ENCODE measurements at places on chromosomes 11 and 22. TPM values are rescaled to one million over a fixed set of nuclear protein-coding genes. Genes with fewer than 3 reads are reported as not detected.
A peak's percentile ranks its signal among the peaks of the same experiment; 100 is the strongest.

DNA sequence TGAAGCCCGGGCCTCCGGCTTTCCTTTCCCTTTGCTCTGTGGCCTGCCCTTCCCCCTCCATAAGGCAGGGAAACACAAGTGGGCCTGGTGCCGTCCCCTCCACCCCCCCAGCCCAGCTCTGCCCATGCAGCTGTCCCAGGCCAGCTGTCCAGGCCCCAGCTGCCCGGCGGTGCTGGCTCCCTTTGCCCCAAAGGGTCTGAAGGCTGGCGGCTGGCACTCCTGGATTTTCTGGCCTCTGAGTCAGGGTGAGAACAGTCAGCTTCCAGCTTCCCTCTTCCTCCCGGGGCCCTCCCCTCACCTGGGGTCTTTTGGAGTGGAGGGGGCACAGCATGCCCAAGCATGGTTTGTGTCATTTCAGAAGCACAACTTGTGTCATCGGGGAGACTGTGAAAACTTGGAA lies 27.8 kb downstream of the CD82 start:
- no peaks in the 10 kb centered on the region for H3K36me3 ChIP-seq
- no peak overlapping the region for H3K4me3 ChIP-seq
- H3K27me3 ChIP-seq, result no peaks in the 10 kb centered on the region
- peak overlapping the region; percentile 85 for H3K27ac ChIP-seq
- no peak for DNase-seq

DNA sequence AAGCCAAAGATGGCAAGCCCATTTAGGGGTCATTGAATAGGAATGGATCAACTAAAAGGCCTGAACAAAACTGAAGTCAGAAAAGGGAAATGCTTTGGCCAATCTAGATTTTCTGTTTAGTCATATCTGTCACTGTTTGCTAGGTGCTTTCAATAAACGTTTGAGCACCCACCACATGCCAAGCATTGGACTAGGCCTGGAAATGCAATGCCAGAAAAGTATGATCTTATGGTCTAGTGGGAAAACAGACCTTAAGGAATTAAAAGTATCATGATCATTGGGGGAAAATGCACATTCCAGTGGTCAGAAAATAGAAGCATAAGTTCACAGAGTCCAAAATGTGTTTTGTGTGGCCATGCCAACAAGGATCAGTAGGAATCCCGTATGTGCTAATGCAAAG lies 76.8 kb upstream of the BIRC3 start:
- no peaks in the 10 kb centered on the region for H3K27me3 ChIP-seq
- H3K4me1 ChIP-seq, result no peaks in the 10 kb centered on the region
- DNase-seq, result no peak
- no peak overlapping the region for H3K27ac ChIP-seq
- H3K36me3 ChIP-seq, result no peaks in the 10 kb centered on the region

DNA sequence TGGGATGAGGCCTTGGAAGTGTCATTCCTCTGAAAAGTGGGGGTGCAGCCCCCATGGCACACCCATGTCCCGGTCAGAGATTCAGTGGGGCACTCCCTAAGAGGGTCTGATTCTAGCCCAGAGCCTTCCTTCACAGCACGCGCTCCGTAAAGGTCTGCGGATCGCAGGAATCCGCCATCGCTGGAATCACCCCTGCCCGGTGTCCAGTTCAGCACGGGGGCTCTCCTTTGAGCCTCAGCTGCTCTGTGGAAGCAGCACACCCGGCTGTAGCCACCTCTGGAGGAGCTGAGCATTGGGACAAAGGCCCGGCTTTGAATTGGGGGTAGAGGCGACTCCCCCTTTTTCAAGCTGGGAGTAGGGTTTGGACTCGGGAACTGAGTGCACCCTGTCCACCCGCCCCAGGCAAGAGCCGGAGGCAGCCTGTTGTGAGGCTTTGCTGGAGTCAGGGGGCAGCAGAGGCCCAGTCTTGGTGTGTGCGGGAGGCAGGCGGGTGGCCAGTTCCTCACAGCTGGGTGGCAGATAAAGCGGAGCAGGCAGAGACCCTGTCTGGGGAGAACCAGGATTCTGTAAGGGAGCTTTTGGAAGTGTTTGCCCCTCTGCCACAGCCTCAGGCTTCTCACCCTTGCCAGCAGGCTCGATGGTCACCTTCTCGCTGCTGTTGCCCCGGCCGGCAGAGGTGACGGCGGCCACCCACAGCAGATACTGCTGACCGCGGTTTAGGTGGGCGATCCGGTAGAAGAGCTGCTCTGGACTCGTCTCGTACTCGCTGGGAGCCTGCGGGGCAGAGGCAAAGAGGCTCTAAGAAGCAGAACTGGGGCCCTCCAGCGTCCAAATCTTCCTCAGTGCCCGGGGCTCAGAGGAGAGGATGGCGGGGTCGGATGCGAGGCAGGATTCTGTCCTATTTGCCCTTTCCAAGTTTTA lies 115.9 kb downstream of the CEP164 start:
- no peaks in the 10 kb centered on the region for H3K4me1 ChIP-seq
- peak; percentile 74 for DNase-seq
- no peaks in the 10 kb centered on the region for H3K36me3 ChIP-seq
- no peak overlapping the region for H3K4me3 ChIP-seq
- H3K27ac ChIP-seq, result no peak overlapping the region
- no peaks in the 10 kb centered on the region for H3K27me3 ChIP-seq

GRCh38 chr11:110919241-110919922 lies 207.1 kb upstream of the ARHGAP20 start:
- no peak for DNase-seq
- H3K4me1 ChIP-seq, result peaks cover 14% of the 10 kb centered on the region
- no peak overlapping the region for H3K27ac ChIP-seq

The GANAB gene
- 122 TPM for total RNA-seq

DNA sequence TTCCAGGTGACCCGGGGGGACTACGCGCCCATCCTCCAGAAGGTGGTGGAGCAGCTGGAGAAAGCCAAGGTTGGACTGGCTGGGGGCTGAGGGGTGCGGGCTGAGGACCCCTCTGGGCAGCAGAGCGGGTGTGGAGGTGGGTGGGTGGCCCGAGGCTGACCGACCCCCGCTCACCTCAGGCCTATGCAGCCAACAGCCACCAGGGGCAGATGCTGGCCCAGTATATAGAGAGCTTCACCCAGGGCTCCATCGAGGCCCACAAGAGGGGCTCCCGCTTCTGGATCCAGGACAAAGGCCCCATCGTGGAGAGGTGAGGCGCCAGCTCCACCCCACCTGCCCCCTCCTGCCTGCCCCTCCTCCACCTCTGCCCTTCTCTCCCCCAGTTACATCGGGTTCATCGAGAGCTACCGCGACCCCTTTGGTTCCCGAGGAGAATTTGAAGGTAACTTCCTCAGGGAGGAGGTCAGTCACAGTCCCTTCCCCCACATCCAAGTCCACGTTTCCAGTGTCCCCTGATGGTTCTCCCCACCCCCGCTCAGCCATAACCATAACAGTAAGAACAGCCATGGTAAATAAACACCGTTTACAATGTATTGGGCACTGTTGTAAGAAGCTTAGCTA lies 11.2 kb downstream of the DPP3 start:
- H3K4me1 ChIP-seq, result no peaks in the 10 kb centered on the region
- H3K27ac ChIP-seq, result no peak overlapping the region
- H3K4me3 ChIP-seq, result no peak overlapping the region
- no peaks in the 10 kb centered on the region for H3K27me3 ChIP-seq
- peaks cover 97% of the 10 kb centered on the region for H3K36me3 ChIP-seq

DNA sequence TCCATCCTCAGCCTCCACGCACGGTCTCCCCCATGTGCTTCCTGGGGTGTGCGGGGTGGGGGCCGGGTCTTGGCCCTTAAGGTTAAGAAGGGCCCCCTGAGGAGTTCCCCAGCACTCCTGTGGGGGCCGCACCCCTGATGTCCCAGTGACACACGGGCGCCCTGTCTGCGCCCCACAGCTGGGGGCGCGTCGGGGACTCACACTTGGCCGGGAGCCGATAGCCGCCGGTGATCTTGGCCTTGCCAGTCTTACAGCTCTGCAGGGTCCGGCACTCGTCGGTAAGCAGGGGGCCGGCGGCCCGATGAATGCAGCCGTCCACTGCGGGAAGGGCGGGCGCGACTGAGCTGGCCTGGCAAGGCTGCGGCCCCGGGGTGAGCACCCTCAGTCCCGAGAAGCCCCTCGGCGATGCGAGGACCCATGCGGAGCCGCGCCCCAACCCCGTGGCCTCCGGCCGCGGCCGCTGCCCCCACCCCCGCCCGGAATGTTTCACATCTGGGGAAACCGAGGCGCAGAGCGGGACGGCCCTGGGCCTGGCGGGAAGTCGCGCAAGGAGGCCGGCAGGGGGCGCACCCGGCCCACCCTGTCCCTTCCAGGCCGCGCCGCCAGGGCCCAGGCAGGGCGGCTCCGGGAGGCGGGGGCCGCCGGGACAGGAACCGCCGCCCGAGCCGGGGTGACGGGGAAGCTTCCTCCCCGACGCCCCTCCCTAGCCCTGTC lies 13.9 kb downstream of the OTUB1 start:
- DNase-seq, result peak; percentile 94
- H3K27ac ChIP-seq, result peak overlapping the region; percentile 77
- H3K36me3 ChIP-seq, result peaks cover 40% of the 10 kb centered on the region
- H3K27me3 ChIP-seq, result peaks cover 36% of the 10 kb centered on the region

- no peak overlapping the region for H3K27ac ChIP-seq
- no peak for DNase-seq
- no peaks in the 10 kb centered on the region for H3K27me3 ChIP-seq
- H3K4me1 ChIP-seq, result peaks cover 41% of the 10 kb centered on the region
Measured at GRCh38 chr11:12198251-12199222, 88.1 kb downstream of the MICAL2 start.

DNA sequence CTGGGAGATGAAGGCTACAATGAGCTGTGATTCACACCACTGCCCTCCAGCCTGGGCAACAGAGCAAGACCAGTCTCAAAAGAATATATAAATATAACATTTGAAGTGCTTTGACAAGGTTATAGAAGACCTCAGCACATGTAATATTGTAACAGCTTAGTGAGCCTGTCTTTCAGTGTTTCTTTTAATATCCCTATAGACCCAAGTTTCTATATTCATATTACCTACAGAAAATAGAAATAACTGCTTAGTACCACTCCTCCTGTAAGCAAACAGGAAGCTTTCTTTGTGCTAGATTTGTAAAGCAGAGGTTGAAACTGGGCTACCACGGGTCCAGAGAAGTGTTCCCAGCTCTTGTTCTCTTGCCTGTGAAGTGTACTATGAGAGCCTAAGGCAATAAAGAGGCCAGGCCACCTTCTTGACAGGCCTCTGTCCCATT lies 68.2 kb downstream of the PPP2R1B start:
- peaks cover 32% of the 10 kb centered on the region for H3K36me3 ChIP-seq
- H3K27me3 ChIP-seq, result no peaks in the 10 kb centered on the region
- H3K4me3 ChIP-seq, result no peak overlapping the region
- no peak for DNase-seq

- H3K36me3 ChIP-seq, result no peaks in the 10 kb centered on the region
- H3K27me3 ChIP-seq, result no peaks in the 10 kb centered on the region
- H3K4me3 ChIP-seq, result no peak within 1 kb of the TSS
- peak within 1 kb of the TSS; percentile 72 for H3K27ac ChIP-seq
Measured at GRCh38 chr11:104897891-104898684, at the start of gene CASP12. Gene CASP12 (minus strand): TSS chr11:104898460.

DNA sequence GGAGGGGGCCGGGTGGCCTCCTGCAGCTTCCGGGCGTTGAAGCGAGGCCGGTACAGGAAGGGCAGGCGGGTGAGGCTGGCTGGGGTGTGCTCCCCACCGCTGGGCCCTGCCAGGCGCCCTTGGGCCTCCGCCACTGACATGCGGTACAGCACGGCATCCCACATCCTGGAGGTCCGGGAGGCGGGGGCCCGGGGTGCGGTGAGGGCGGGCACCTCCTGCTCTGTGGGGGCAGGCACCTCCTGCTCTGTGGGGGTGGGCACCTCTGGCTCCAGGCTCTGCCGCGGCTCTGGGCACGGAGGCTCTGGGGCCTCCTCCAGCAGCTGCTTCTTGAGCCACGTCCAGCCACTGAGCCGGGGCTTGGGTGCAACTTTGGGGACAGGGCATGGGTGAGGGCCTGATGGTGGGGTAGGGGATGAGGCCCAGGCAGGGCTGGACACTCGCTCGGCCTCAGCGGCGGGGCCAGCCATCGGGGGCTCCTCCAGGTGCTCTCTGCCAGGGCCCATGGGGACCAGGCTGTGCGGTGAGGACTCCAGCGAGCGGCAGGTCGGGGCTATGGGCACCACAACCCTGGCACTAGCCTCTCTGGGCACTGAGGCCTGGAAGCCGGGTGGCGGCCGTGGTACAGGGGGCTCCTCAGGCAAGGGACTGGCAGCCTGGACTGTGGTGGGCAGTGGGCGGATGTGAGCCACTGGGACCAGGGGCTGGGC lies 2.3 kb downstream of the PRR33 start:
- peaks cover 47% of the 10 kb centered on the region for H3K36me3 ChIP-seq
- peaks cover 8% of the 10 kb centered on the region for H3K27me3 ChIP-seq
- peaks cover 14% of the 10 kb centered on the region for H3K4me1 ChIP-seq
- peak; percentile 93 for DNase-seq
- H3K4me3 ChIP-seq, result peak overlapping the region; percentile 38
